ENCODE measurements at places on chromosomes 11 and 22. TPM values are rescaled to one million over a fixed set of nuclear protein-coding genes. Genes with fewer than 3 reads are reported as not detected.
A peak's percentile ranks its signal among the peaks of the same experiment; 100 is the strongest.

DNA sequence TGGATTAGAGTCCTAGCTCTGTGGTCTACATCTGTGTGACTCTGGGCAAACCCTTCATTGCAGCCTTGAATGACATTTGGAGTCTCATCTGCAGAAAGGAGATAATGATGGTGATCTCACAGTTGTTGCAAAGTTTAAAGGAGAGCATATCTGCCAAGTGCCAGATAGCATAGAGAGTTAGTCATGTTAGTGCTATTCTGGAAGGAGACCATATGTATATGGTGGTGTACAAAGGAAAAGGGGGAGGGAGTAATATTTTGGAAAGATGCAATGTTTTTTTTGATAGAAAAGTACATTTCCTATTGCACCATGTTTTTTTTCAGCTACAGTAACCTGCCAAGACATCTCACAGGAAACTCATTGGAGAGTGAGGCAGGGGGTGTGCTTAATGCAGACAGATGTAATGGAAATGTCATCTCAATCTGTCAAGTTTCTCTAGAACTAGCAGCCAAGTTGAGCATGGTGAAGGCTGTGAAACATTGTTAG is 92.1 kb upstream of the NARS2 start:
- no peak for DNase-seq

DNA sequence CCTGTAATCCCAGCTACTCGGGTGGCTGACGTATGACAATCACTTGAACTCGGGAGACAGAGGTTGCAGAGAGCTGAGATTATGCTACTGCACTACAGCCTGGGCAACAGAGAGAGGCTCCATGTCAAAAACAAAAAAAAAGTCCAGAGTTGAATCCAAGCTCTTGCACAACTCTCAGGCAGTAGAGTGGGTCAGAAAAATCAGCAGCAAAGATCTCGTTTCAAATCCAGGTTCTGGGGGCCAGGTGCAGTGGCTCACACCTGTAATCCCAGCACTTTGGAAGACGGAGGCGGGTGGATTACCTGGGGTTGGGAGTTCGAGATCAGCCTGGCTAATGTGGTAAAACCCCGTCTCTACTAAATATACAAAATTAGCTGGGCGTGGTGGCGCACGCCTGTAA is 24.9 kb downstream of the CLPB start:
- DNase-seq, result no peak

The OR52I1 gene
- not detected for total RNA-seq

DNA sequence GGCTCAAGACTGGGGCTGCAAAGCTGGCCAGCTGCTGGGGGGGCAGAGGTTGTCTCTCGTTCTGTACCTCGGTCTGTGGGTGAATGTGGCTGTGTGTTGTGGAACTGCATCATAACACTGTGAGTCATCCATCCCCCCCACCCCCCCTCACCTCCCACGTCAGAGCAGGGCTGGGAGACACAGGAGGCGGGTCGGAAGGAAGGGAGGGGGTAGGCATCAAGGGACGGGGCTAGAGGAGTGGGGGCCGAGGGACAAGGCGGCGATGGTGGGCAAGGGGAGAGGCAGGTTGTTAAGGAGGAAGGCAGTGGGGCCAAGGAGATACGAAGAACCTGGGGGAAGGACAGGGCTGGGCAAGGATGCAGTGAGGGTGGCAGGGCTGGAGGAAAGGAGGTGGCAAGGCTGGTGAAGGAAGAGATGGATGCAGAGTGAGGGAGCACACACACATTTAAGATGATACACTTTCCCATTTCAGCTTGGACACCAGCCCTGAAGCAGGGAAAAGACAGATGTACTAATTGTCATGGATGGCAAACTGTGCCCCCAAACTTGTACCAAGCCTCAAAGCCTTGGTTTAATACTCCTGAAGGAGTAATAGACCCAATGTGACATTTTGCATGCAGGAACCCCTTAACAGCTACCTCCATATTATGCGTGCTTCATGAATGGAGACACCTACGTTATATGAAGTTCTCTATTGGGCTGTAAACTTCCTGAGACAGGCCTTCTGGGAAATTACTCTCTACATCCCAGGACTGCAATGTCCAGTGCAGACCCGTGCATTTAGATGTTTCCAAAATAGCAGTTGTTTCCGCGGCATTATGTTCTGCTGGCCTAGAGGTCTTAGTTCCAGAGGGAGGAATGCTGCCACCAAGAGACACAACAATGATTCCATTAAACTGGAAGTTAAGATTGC is at the start of gene YPEL4:
Gene YPEL4 (minus strand): TSS at position 87 of the 913 bp plus-strand sequence. CDS start 2,805 bp downstream, outside the sequence.
- peak; percentile 68 for DNase-seq
